Bronchus fibroblast of lung (primary cell): ENCODE measurements at places on chromosomes 3 and 15. TPM values are rescaled to one million over a fixed set of nuclear protein-coding genes. Genes with fewer than 3 reads are reported as not detected.

Gene NANOGP8
- not detected in 2 replicates for total RNA-seq

Gene MAN2A2
- 5.7 and 11.7 TPM in 2 replicates for total RNA-seq

Gene AGTR1
- total RNA-seq = 2.7 and 2.8 TPM in 2 replicates

Gene MESP2
- 0.45 and 1.3 TPM in 2 replicates for total RNA-seq

Gene TJP1
- 58.0 and 64.7 TPM in 2 replicates for total RNA-seq

Gene GRM7
- total RNA-seq = not detected in 2 replicates

Gene ADAM10
- total RNA-seq = 54.9 and 60.0 TPM in 2 replicates

Gene TF
- total RNA-seq = not detected in 2 replicates

Gene PLCB2
- total RNA-seq = 0.74 and 2.2 TPM in 2 replicates

Gene ALAS1
- 44.6 and 44.7 TPM in 2 replicates for total RNA-seq

Gene RASL12
- total RNA-seq = 8.5 and 10.4 TPM in 2 replicates

Gene COL6A5
- total RNA-seq = not detected in 2 replicates

Gene TRPM1
- not detected in 2 replicates for total RNA-seq

Gene ONECUT1
- under 0.01 and 0.34 TPM in 2 replicates for total RNA-seq

Gene GOLGA6L7
- not detected in 2 replicates for total RNA-seq

Gene CSTA
- total RNA-seq = 1.0 TPM in 1 of 2 replicates, not detected in the other

Gene TMC3
- not detected in 2 replicates for total RNA-seq

Gene TGM4
- total RNA-seq = 0.15 and 0.17 TPM in 2 replicates

Gene REC114
- total RNA-seq = not detected in 2 replicates

Gene PLA1A
- not detected in 2 replicates for total RNA-seq

Gene TMCO5A
- not detected in 2 replicates for total RNA-seq

Gene DLEC1
- total RNA-seq = not detected in 2 replicates

Gene PYGO1
- 3.0 and 5.9 TPM in 2 replicates for total RNA-seq

Gene DNAH12
- under 0.01 TPM in 1 of 2 replicates, not detected in the other for total RNA-seq

Gene DUOX1
- total RNA-seq = under 0.01 TPM in 1 of 2 replicates, not detected in the other

Gene GASK1A
- total RNA-seq = 0.50 and 1.2 TPM in 2 replicates

Gene TMEM212
- total RNA-seq = not detected in 2 replicates

Gene LIPH
- under 0.01 TPM in 1 of 2 replicates, not detected in the other for total RNA-seq

Gene SLC12A1
- total RNA-seq = not detected in 2 replicates

Gene EIF5A2
- total RNA-seq = 6.7 and 10.1 TPM in 2 replicates

Gene CDHR4
- not detected in 2 replicates for total RNA-seq

Gene CDCP1
- 22.1 and 23.2 TPM in 2 replicates for total RNA-seq

Gene TTC21A
- 0.59 and 0.84 TPM in 2 replicates for total RNA-seq
